ENCODE measurements at places on chromosomes 3 and 15.

GRCh38 chr3:180705619-180706018 lies 26.3 kb upstream of the CCDC39 start:
- no peak overlapping the region for H3K4me3 ChIP-seq
- no peak overlapping the region for H3K27ac ChIP-seq
- H3K27me3 ChIP-seq = no peaks in the 10 kb centered on the region
- H3K4me1 ChIP-seq = no peaks in the 10 kb centered on the region
- no peaks in the 10 kb centered on the region for H3K36me3 ChIP-seq

- H3K27me3 ChIP-seq = no peaks in the 10 kb centered on the region
- H3K4me1 ChIP-seq = no peaks in the 10 kb centered on the region
- no peak overlapping the region for H3K4me3 ChIP-seq
Observed at GRCh38 chr3:44883999-44884431, 9.6 kb downstream of the TGM4 start.

- peaks cover 33% of the 10 kb centered on the region for H3K4me1 ChIP-seq
- peak; percentile 89 for DNase-seq
- H3K27ac ChIP-seq = peak overlapping the region; percentile 53
Observed at GRCh38 chr15:45449916-45450867, 71.8 kb upstream of the GATM start.

DNA sequence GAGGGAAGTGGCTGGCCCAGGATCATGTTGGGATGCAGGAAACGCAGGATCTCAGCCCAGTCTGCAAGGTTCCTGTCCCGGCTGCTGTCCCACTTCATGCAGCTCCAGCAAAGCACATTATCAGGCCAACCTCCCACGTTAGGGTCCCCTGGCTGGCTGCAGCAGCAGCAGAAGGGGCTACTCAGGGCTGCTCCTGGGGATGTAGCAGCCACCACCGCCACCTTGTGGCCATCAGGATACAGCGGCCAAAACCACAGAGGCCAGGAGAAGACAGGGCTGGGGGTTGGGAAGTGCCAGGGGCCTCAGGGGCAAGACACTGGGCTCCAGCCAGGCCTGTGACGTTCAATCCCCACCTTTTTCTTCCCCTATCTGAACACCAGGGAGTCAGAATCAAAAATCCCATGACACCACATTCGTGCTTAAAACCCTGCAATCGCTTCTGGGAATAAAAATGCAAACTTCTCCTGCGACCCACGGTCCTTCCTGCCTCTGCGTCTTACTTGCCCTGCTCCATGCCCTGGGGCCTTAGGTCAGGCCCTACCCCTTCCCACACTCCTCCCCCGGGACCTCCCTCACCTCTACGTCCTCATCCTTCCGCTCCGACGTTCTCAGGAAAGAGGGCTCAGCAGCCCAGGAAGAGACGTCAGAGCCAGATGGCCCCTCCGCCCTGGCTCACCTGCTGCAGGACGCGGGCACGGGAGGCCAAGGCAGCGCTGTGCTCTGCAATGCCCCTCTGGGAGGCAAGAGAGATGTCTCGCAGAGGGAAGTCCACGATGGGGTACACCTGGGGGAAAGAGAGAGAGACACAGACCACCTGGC lies 21.5 kb downstream of the SSUH2 start:
- DNase-seq = peak; percentile 66
- no peak overlapping the region for H3K4me3 ChIP-seq
- H3K36me3 ChIP-seq = no peaks in the 10 kb centered on the region
- peaks cover 12% of the 10 kb centered on the region for H3K4me1 ChIP-seq

GRCh38 chr3:191343115-191343514 lies 12.8 kb upstream of the UTS2B start:
- no peak for DNase-seq
- peaks cover 51% of the 10 kb centered on the region for H3K4me1 ChIP-seq
- H3K27me3 ChIP-seq = no peaks in the 10 kb centered on the region
- H3K36me3 ChIP-seq = no peaks in the 10 kb centered on the region
- H3K27ac ChIP-seq = no peak overlapping the region

DNA sequence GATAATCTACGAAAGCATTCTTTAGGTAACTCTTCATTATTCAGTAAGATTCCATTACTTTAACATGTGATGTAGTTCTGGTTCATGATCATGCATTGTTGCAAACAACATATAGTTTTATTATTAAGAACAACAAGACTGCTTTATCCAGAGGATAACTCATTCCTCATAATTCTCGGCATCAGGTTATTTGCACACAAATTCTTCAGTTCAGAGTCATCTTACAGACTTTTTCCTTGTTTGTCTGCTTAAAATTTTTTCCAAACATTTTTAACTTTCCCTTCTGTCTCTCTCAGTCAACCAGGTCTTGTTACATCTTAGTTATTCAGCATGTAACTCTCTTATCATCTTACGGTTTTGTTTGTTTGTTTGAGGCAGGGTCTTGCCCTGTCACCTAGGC lies 60.1 kb downstream of the VGLL3 start:
- DNase-seq = no peak
- H3K27ac ChIP-seq = no peak overlapping the region
- no peaks in the 10 kb centered on the region for H3K27me3 ChIP-seq
- no peak overlapping the region for H3K4me3 ChIP-seq
- no peaks in the 10 kb centered on the region for H3K4me1 ChIP-seq

DNA sequence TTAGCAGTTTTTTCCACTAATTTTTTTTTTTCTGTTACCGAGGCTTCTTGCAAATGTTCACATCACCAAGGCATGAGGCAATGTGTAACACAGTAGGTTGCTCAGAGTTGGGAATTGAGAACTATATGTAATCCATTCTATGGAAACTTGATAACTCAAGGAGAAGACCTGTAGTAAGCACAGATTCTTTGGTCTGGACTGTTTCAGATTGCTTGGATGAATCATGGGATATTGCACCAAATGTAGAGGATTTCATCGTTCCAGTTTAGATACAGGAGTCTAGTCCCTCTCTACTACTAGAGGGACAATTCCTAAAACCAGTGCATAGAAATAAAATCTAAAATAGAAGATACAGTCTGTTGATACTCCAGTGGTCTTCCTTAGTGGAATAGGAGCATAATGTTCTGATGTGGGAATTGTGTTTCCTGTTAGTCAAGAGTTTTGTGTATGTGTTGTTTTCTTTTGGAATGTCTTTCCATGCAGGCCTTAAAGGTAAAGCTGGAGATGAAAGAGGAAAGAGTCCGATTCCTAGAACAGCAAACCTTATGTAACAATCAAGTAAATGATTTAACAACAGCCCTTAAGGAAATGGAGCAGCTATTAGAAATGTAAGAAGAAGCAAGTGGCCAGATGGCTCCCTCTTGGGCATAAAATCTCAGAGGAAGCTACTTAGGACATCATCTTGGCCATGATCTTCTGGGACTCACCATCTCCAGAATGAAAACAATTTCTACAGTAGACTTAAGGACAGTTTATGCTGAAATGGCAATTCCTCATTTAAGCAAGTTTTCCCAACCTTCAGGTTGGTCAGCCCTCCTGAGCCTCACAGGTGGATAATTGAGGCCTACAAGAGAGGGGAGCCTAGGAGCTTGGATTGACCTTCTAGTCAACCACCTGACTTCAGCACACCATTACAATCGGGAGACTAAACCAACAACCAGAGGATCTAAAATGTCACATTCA lies 10.7 kb downstream of the KNSTRN start:
- no peaks in the 10 kb centered on the region for H3K27me3 ChIP-seq
- no peak for DNase-seq
- peaks cover 40% of the 10 kb centered on the region for H3K36me3 ChIP-seq
- peaks cover 3% of the 10 kb centered on the region for H3K4me1 ChIP-seq
- no peak overlapping the region for H3K27ac ChIP-seq

DNA sequence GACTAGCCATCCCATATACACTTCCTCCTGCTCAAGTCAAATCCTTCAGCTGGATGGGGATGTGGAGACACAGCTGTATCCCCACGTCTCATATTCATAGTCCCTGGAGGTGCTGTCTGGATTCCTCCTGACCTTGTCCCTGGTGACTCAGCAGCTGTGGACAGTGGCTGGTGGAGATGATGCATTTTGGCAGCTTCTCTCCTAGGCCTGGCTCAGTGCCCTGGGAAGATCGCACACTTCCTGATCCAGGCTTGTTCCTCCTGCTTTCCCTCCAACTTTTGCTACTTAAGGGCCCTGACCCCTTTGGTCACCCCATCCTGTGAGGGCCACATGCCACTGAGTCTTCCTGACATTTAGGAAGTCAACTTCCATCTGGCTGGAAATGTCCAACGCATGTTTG lies 44.4 kb downstream of the ADAMTSL3 start:
- H3K4me1 ChIP-seq = no peaks in the 10 kb centered on the region
- DNase-seq = no peak
- no peaks in the 10 kb centered on the region for H3K36me3 ChIP-seq
- H3K4me3 ChIP-seq = no peak overlapping the region
- no peaks in the 10 kb centered on the region for H3K27me3 ChIP-seq
- H3K27ac ChIP-seq = no peak overlapping the region

- peaks cover 13% of the 10 kb centered on the region for H3K4me1 ChIP-seq
- no peak overlapping the region for H3K27ac ChIP-seq
- no peaks in the 10 kb centered on the region for H3K36me3 ChIP-seq
- no peak overlapping the region for H3K4me3 ChIP-seq
- no peaks in the 10 kb centered on the region for H3K27me3 ChIP-seq
Observed at GRCh38 chr3:129644836-129645235, 38.4 kb upstream of the PLXND1 start.

- H3K27ac ChIP-seq = no peak overlapping the region
- DNase-seq = no peak
- peaks cover 9% of the 10 kb centered on the region for H3K27me3 ChIP-seq
- H3K4me1 ChIP-seq = no peaks in the 10 kb centered on the region
- no peak overlapping the region for H3K4me3 ChIP-seq
Observed at GRCh38 chr3:45309876-45310275, 78.5 kb upstream of the LARS2 start.

DNA sequence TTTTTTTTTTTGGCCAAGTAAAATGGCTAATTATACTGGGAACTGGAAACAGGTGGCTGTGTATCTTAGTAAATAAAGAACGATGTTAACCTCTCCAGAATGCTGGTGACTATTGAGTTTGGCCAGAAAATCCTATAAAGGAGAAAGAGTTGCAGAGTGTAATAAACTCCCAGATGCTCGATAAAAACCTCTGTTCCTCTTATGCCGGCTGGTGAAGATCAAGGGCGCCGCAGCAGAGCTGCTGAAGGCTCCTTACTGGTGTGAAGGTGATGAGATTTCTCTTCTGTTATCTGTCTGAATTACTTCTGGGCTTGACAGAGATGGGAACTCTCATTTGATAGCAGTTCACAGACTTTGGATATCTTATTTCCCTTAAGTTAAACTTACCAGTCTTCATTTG lies 104.6 kb downstream of the PTPRG start:
- DNase-seq = no peak
- H3K4me1 ChIP-seq = peaks cover 8% of the 10 kb centered on the region
- no peaks in the 10 kb centered on the region for H3K36me3 ChIP-seq
- no peak overlapping the region for H3K4me3 ChIP-seq

GRCh38 chr3:108538083-108538482 lies 27.7 kb upstream of the MYH15 start:
- no peak for DNase-seq
- no peak overlapping the region for H3K4me3 ChIP-seq
- no peak overlapping the region for H3K27ac ChIP-seq
- no peaks in the 10 kb centered on the region for H3K27me3 ChIP-seq
- no peaks in the 10 kb centered on the region for H3K36me3 ChIP-seq

DNA sequence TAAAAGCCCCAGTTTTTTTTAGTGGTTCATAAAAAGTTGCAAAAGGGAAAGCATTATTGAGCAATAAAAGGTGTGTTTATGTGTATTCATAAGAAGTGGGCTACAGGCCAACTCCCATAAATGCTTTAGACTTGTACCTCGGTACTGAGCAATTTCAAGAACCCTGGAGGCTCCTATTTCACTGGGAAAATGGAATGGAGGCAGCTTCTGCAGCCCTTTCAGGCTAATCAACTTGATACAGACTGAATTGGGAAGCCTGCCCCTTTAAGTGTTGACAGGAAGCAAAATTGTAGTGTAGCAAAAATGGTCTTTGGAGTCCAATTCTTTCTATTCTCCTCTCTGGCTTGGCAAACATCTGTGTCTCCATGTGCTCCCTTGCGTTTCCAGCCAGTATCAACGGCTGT lies 118.8 kb downstream of the ECT2 start:
- no peaks in the 10 kb centered on the region for H3K36me3 ChIP-seq
- no peak overlapping the region for H3K27ac ChIP-seq
- no peak for DNase-seq
- H3K27me3 ChIP-seq = no peaks in the 10 kb centered on the region
- no peak overlapping the region for H3K4me3 ChIP-seq

GRCh38 chr15:80441714-80442113 lies 37.5 kb downstream of the ARNT2 start:
- no peak for DNase-seq
- no peaks in the 10 kb centered on the region for H3K4me1 ChIP-seq
- H3K36me3 ChIP-seq = no peaks in the 10 kb centered on the region
- H3K4me3 ChIP-seq = no peak overlapping the region
- H3K27me3 ChIP-seq = peaks cover 3% of the 10 kb centered on the region
- no peak overlapping the region for H3K27ac ChIP-seq

DNA sequence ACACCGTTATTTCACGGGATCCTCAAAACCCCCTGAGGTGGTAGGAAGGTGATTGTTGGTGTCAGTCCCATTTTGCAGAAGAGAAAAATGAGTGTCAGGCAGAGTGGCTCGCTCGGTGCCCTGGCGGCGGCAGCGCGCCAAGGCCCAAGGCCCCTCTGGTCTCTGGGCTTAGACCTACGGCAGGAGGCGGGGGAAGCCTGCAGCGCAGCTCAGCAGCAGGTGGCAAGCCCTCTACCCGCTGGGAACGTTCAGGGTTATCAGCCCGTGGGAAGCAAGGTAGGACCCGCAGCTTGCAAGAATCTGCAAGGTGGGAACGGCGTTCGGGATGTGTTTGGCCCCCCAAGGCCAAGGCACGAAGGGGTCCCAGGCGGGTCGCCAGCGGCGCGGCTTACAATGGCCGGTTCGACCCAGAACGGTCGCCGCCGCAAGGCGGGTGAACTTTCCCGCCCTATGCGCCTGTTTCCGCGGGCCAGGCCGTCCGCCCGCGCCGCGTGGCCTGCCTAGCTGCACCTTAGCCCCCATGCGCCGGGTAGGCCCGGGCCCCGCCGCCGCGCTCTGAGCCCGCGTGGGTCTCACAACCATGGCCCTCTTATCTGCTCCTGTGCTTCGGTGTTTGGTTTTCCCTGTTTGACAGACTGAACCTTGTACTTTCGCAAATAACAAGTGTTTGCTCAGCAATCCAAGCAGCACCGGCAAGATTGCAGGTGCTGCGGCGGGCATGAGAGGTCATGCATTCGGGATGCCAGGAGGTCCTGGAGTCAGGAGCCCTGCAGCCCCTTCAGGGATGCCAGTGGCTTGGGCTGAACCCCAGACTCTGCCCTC lies 39.7 kb downstream of the CCNL1 start:
- peaks cover 20% of the 10 kb centered on the region for H3K4me1 ChIP-seq
- H3K27ac ChIP-seq = no peak overlapping the region
- H3K36me3 ChIP-seq = no peaks in the 10 kb centered on the region
- peaks cover 3% of the 10 kb centered on the region for H3K27me3 ChIP-seq
- peak overlapping the region; percentile 25 for H3K4me3 ChIP-seq

DNA sequence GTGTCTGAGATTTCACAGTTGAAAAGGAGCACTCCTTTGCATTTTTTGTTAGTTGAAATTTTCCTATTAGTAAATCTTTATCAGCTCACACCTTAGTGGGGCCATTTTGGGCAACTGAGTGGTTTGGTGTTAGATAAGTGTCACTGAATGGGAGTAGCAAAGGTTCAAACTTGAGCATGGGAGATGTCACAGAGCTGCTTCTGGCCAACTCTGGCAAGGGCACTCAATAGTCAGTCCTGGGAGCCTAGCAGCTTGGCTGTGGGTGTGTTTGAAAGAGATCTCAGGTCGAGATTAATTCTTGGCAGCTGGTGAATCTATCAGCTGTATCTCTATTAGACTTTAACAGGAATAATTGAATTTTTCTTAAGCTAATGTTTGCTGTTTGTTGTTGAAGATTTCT lies 579.3 kb downstream of the EDEM1 start:
- H3K4me3 ChIP-seq = no peak overlapping the region
- H3K36me3 ChIP-seq = no peaks in the 10 kb centered on the region
- DNase-seq = no peak

- no peaks in the 10 kb centered on the region for H3K4me1 ChIP-seq
- no peak overlapping the region for H3K4me3 ChIP-seq
- DNase-seq = no peak
- no peak overlapping the region for H3K27ac ChIP-seq
Observed at GRCh38 chr3:69716119-69716518, 23.1 kb upstream of the MITF start.

Measured in lower lobe of right lung (tissue), 2 donors.